ENCODE measurements at places on chromosomes 6 and 20.

GRCh38 chr6:103236923-103237322 lies 1622.8 kb downstream of the HACE1 start:
- no peak for DNase-seq

DNA sequence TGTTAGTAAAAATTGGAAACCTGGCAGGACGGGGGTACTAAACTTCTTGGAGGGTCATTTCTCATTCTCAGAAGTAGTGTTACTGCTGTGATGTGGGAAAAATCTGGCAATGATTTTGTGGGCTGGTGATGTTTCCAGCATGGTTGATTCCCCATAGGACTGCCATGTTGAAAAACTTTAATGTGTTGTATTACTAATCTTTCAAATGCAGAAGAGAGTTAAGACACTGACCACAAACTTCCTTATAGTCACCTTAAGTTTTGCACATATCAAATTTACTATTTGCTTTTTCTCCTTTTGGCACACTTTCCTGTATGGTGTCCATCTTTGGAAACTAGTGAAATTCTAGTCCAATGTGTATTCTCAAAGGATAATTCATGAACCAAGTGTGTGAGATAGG lies 236.2 kb upstream of the TAB2 start:
- DNase-seq, result no peak

GRCh38 chr20:3003416-3003815 lies 40.0 kb upstream of the GNRH2 start:
- DNase-seq, result no peak

GRCh38 chr6:8279041-8279805 lies 156.1 kb downstream of the SLC35B3 start:
- no peak for DNase-seq

DNA sequence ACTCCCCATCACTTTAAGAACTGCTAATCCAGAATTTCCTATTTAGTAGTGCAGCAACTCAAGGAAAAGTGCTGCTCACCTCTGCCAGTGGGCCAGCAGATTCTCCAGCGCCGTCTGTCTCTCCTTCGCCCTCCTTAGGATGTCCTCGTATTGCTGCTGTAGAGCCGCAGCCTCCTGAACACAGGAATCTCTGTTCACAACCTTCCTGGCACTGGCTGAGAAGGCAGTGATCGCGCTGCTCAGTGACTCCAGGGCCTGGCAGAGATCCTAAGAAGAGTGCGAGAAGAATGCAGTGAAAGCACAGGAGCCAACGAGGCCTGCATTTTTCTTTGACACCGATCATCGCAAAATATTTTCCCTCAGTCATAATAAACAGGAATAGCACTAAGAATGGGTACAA lies 209.0 kb downstream of the SYNE1 start:
- peak; percentile 46 for DNase-seq

DNA sequence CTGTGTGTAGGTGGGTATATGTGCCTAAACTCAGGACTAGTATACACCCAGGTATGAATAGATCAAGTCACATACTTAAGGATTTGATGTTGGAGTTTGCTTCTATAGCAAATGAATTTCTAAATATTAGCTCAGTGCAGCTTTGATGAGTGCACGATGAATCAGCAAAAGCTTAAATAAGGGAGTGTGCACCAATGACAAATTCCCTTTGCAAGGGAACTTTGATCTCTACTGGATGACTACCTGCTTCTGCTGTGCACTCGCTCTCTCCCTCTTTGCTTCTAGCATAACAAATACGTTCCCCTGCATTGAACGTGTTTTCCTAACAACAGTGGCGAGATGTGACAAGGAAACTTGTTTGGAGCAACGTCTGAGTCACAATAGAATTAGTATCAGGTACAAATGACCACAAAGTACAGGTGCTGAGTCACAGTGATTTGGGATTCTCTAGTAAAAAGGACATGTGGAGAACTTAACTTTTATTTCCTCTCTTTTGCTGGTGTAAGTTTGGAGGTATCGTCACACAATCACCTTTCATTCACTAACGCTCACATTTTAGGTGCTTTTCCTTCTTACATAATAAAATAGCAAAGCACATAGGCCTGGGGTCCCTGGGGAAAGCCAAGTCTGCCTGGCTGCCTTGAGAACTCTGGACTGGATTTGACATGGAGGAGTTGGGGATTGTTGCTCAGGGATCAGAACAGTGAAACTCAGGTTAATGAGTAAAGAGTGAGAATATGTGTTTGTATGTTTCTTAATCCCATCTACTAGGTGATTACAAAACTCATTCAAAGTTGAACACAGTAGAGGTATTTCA lies 49.7 kb downstream of the KLHL31 start:
- DNase-seq, result peak; percentile 87

GRCh38 chr6:32173051-32173727 lies 2.7 kb downstream of the AGPAT1 start:
- no peak for DNase-seq

DNA sequence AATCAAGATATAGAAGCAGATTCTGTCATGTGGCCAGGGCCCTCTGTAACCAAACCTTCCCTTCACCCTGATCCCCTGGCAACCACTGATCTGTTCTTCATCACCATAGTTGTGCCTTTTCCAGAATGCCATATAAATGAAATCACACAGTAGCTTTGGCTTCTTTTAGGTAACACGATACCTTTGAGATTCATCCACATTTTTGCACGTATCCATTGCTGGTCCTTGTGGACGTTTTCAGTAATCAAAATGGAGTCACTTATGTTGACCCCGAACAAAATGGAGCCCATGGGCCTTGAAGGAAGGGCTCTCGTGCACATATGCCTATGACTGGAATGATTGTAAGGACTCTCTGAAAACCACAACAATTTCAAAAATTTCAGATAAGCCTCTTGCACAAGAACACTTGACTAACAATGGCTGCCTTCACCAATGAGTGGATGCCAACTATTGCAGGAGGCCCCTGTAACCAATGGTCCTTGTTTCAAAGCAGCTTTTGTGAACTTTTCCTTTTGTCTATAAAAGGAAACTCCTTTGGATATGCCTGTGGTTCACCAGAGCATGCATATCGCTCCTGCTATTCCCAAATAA lies 84.3 kb upstream of the RALY start:
- DNase-seq, result peak; percentile 95
